ENCODE measurements at places on chromosomes 13 and 19.

DNA sequence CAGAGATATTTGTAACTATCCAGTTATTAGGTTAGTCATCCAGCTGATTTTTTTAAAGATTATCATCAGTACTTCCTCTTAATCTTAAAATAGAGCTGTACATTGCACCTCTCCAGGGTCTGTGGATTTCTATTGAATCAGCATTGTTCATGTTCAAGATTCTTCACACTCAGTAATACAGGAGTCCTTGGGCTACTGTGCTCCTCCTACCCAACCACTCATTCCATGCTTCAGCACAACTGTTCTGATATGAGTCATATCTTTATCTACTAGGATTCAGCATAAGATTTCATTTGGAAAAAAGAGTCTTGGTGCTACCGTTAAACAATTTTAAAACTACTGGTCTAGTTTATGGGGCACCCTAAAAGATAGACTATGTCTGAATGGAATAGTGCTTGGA is 357.8 kb downstream of the DCT start:
- no peak for DNase-seq

GRCh38 chr19:8334458-8335342 is 8.4 kb downstream of the KANK3 start:
- no peak for DNase-seq

DNA sequence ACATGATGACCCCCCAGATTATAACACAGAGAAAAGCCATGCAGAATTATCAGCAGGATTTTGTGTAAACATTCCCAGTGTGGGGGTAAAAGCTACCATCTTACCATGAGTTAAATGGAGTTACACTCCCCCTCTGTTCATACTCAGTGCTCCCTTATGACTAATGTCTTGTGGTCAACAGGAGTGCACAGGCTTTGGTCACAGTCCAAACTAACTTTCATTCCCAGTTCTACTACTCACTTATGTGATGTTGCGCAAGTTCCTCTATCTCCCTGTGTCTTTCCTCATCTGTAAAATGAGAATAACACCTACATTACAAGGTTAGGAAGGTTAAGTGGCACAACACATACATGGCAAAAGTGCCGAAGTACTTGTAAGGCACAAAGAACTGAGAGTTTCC is 277.9 kb downstream of the RBM26 start:
- no peak for DNase-seq

GRCh38 chr13:76944456-76944855 is 3.9 kb upstream of the ACOD1 start:
- DNase-seq = no peak

- peak; percentile 61 for DNase-seq
Measured at GRCh38 chr19:14517840-14518505, at the start of gene DNAJB1. Gene DNAJB1, minus strand, starts transcription at chr19:14518397. Its CDS starts 48 bp downstream, at chr19:14518349.

DNA sequence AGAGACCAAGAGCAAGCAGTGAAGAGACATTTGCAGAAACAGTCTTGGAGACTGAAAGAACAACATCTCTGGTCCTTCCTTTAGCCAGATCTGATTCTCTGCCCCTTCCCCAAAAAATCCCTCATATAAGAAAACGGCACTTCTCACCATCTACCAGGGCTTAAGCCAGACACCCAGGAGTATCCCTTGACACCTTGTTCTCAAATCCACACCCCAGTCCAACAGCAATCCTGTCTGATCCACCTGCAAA is 1.7 kb upstream of the PLEKHG2 start:
- no peak for DNase-seq

GRCh38 chr13:70923863-70924752 is 815.9 kb upstream of the KLHL1 start:
- no peak for DNase-seq
